Tibial nerve (tissue), 4 donors: ENCODE measurements at places on chromosomes 1 and 21.

- no peak for DNase-seq
Measured at GRCh38 chr1:219113261-219113660, 60.4 kb upstream of the LYPLAL1 start.

GRCh38 chr1:26771285-26771642, 16.5 kb upstream of the PIGV start:
- no peak for DNase-seq

DNA sequence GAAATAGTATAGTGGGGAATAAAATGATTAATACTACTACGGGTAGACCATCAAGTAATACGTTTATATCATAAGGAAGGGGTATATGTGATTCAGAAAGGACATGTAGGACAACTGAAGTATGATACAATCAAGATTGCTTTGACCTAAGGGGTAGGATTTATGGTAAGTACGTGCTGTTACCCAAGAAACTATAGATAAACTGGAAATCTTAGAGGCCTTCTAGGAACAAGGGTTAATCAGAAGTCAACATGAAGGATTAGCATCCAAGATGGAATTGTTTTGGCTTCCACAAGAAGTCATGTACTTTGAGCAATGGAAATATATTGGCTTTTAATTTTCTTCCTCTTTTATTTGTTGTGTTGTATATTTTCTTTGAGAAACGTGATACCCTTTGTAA, 13.2 kb upstream of the ZMYM4 start:
- DNase-seq = no peak

- DNase-seq = no peak
Measured at GRCh38 chr1:7389201-7389905, 381.7 kb upstream of the VAMP3 start.

GRCh38 chr1:2557482-2558400, 1.6 kb downstream of the TNFRSF14 start:
- DNase-seq = no peak
